ENCODE measurements at places on chromosomes 7 and 10.
A peak's percentile ranks its signal among the peaks of the same experiment; 100 is the strongest.

DNA sequence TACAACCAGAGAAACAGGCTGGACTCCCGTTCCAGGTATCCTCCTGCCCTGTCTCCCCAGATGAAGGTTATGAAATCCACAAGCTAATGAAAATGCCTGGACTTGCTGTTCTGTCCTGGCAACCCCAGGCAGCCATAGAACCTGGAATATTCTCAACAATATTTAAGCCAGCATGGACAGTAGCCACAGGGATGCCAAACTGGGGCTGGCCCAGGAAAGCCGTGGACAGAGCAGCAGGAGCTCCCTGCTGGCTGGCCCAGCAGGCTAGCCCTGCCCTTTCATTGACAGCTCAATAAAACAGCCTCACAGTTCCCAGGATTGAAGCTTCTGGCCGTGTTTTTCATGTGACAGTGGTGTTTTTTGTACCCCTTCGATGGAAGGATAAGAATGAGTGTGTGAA, 230.6 kb downstream of the BMPER start:
- DNase-seq, result no peak

DNA sequence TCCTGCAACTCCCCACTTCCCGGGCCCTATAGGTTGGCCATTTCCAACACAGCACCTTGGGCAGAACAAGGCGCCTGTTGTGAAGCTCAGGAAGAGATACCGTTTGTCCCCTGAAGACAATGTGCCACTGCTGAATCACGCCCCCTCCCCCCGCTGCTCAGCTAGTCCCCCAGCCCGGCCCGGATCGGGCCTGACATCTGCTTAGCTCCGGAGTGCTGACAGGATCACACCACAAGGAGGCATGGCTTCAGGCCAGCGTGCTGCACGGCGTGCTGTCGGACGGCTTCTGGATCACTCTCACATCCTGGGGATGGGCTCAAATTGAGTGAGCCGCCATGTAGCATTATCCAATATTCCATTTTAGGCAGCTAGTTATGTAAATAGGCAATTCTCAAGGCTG, 62.1 kb upstream of the EFCAB10 start:
- DNase-seq, result no peak

DNA sequence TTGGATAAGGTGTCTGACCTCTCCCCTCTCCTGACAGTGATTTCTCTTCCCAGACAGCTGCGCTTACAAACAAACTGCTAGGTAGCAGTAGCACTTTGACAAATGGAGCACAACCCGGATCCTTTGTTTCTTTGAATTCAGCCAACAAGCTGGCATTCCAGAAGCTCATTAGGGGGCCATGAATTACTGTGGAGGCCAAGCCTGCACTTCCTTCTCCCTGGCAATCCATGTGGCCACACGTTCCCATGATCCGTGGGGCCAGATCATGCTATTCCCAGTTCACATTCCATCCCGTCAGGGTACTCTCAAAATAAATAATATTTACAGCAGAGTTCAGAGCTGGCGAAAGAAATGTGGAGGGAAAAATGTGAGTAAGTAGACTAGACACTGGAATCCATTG, 172.4 kb downstream of the PRPF18 start:
- no peak for DNase-seq

DNA sequence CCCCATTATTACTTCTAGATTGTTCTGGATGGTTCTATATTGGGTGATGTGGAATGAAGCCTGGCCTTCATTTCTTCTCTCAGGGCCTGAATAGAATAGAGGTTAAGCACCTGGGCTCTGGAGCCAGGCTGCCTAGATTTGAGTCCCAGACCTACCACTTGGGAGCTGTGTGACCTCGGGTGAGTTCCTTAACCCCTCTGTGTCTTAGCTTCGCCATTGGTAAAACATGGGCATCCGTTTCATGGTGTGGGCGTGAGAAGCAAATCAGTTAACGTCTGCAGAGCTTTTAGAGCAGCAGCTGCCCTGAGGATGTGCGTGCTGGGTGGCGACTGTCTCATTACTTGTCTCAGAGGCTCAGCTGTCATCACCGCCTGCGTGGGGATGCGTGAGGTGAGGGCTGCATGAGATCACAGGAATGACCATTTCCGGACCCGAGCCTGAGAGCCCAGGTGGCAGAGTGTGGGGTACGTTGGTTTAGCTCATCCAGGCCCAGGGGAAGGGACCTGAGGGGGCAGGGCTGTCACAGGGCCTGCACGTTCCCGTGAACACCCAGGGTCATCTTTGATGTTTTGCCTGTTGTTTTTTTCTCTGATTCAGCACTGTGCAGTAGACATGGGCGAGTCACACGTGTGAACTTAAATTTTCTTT, 9.7 kb downstream of the AGAP3 start:
- DNase-seq, result no peak

DNA sequence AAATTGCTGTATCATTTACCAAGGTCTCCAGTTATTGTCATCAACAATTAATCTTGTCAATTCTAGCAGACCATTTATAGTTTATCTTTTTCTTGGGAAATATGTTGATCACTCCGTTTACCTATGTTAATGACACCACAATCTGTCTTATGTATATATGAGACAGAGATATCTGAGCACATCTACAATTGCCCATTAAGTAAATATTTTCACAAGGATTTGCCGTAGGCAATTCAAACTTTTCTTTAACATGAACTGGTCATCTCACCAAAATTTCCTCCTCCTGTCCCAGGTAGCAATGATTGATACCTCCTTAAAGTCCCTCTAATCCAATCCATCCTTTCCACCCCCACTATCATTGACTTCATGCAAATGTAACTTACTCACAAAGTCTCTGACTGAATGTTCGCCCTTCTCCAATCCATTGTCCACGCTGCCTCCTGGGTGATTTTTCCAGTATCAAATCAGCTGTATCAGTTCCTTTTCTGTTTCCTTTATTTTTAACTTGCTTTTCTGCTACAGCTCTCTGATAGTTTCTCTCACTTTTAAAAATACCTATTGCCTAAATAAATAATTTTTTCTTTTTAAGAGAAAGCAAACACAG, 138.3 kb downstream of the GNAT3 start:
- DNase-seq, result no peak

- peak; percentile 56 for DNase-seq
Observed at GRCh38 chr7:44767912-44768627, 19.4 kb downstream of the ZMIZ2 start.

DNA sequence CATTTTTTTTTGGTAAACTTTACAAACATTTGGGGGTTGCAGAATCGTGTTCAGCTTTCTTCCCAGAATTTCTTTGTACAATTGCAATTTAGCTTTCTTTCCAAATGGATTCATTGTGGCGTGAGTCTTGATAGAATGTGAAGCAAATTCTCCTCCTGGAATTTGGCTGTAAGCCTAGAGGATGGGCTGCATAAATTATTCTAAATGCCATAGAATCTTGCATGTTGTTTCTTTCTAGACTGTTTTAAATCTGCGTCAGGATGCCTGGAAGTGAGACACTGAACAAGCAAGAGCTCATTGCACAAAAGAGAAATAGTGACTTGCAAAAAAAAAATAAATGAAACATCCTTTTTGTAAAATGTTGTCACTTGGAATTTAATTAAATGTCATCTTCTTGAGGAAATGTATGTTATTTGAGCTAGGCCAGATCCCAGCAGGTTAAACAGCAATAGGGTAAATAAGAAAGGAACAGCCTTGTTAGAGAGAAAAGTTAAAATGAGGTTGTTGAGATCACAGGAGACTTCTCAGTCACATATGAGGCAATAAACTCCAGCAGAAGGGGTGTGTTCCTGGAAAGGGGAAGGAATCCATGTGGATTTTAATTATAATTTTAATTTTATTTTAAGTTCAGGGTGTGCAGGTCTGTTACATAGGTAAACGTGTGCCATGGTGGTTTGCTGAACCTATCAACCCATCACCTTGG, 483.0 kb downstream of the PLXDC2 start:
- no peak for DNase-seq

DNA sequence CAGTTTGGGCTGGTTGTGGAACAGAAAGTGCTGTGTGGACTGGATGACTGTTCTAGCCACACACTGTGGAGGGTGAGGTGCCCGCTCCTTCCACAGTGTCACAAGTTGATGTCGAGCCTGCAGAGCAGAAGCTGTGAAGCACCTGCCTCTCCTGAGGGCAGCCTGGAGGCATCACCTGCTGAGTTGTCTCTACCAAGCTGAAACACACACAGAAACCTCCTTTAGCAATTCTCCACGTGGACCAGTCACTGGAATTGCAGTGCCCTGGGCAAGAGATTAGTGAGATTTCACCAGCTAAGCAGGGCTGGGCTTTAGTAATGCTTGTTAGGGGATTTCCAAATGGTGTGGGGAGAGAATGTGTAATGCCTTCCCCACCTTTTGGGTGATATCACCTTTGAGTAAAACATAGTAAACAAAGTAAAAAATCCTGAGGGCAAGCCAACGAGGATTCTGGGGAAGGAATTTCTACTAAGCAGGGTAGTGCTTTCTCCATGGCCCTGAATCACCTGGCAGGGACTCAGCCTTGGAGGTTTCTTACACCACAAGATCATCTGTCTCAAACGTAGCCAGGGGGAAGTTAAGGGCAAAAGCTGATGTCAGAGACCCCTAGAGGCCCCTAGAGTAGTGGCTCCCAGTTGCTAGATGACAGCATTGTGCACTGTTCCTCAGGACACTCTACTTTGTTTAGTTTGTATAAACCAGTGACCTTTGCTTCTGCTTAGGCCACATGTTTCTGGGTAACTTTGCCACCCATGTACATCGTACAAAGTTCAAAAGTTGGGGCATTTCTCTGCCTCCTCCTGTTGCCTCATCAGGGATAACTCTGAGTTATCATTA, 233.1 kb upstream of the IGFBP3 start:
- no peak for DNase-seq

DNA sequence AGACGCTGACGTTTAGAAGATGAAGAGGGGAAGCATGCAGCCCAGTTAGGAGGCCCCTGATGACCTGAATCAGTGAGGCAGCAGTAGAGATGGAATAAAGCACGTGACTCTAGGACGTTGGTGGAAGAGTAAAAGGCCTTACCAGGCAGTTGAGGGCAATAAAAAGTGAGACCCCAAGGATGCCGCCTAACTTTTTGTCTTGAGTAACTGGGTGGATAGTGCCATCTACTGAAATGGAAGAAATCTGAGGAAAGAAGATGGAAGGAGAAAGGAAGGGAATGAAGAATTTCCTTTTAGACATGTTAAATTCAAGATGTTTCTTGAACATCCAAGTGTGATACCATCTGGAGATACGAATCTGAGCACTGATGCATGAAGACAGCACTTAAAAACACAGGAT, 220.0 kb upstream of the LRRN3 start:
- DNase-seq, result no peak

- DNase-seq, result no peak
Observed at GRCh38 chr10:8454357-8454756, 399.9 kb downstream of the GATA3 start.

GRCh38 chr7:31647511-31647910, 39.5 kb upstream of the PPP1R17 start:
- DNase-seq, result no peak

- DNase-seq, result no peak
Observed at GRCh38 chr7:20539201-20539600, 76.3 kb upstream of the ABCB5 start.

DNA sequence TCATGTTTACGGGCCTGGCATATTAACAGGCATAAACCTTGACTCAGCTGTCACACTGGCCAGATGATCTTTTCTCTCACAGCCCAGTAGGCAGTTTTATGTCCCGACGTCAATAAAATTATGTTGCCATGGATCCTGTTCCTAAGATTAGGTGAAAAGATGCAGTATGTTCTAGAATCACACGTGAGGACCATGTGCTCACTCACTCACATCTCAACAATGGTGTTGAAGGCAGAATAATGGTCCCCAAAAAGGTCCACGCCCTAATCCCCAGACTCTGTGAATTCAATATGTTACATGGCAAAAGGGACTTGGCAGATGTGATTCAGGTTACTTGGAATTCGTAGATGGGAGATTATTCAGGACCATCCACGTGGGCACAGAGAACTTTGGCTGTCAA, 3.5 kb downstream of the DOCK1 start:
- DNase-seq, result no peak

DNA sequence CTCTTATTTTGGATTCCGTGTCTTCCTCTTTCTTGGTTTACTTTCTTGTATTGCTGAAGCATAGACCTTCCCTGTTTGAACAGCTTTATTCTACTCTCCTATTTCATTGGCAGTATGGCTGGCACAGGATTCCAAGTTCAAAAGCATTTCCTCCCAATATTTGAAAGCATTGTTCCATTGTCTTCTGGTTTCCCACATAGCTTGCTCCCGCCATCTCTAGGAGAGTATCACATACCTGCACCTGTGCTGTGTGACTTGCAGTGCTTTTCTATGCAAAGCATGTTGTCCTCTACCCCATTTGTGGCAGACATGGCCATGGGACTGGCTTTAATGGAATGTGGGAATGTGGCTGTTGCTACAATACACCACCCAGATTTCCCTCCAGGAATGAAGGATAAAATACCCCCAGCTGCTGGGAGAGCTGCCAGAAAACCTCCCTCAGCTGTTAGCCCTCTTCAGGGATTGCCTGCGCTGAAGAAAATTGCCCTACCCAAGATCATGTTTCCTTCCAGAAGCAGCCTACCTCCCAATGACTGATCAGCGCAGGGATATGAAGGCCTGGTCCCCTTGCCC, 6.9 kb upstream of the MYOF start:
- DNase-seq, result no peak

DNA sequence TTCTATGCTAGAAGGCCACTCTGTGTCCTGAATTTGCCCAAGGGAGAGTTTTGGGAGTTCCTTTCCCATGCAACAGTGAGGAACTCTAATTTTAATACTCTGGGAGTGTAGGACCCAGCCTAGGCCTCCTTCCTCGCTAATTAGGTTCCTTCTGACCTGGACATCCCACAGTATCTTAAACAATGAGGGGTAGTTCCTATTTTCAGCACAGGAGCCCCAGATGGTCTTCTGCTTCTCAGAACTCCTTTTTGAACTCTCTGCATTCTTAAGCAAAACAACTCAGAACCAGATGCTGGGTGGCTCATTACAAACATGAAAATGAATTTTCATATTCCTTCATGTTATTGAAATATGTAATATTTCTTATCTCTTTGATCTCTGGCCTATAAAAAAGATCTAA, 116.9 kb downstream of the LRMDA start:
- DNase-seq, result no peak

DNA sequence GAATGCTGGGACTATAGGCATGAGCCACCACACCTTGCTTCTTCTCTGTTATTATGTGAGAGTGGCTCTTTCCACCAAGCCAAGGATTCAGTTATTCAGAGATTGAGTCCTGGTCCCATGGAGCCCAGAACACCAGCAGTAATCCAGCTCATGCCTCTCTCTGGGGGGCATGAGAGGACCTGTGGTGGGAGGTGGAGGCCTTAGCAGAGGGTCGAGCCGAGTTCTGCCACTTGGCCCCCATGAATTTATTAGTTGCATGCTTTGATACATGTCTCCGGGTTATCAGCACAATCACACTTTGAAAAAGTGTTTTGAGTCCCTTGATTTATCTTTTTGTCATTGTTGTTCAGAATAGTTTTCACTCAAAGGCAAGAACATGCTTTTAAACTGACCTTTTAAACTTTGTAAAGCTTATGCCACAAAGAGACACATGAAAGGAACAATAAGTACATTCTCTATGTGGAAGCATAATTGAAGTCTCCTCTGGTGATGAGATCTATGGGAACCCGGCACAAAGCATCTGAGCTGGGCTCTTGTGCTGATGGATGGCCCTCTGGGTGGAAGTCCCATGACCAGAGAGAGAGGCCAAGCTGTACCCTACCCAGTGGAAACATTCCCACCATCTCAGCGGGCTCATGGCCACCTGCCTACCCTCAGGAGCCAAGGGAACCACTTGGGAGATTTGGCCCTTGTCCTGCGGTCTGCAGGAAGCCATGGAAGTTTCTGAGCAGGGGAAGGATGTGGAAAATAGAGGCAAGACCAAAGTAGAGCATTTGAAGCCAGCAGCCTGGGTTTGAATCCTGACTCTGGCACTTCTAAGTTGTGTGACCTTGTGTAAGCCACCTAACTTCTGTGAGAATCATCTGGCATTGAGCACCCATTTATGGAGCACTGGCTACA, 53.9 kb downstream of the MINDY4 start:
- DNase-seq, result no peak

- peak; percentile 8 for DNase-seq
Observed at GRCh38 chr7:24576171-24577025, 3.1 kb downstream of the PALS2 start.

All from CD4-positive, alpha-beta T cell treated with Interleukin-17A for 4 hours (primary cell).